ENCODE measurements at places on chromosomes 3 and 15.

DNA sequence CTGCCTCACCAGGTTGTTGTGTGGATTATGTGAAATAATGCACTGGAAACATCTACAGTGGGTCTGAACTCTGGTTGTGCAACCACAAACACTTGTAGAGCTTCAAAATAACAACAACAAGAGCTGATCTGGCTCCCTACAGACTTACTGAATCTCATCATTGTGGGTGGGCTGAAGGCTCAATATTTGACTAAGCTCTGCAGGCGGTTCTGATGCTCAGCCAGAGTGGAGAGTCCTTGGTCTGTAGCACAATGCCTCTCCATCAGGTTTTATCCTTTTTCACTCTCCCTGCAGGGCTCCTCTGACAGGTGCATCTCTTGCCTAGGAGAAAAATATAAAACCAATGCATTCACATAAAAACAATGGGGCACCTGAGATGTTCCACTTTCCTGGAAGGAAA lies 456.3 kb upstream of the ONECUT1 start:
- no peak for DNase-seq

- DNase-seq: no peak
Observed at GRCh38 chr3:185764980-185765370, 59.9 kb downstream of the IGF2BP2 start.

- no peak for DNase-seq
Observed at GRCh38 chr3:18808429-18808828, 339.9 kb upstream of the KCNH8 start.

GRCh38 chr15:50881121-50882048 lies 27.1 kb upstream of the AP4E1 start:
- DNase-seq: no peak

GRCh38 chr15:31024330-31024729 lies 32.9 kb upstream of the MTMR10 start:
- peak; percentile 90 for DNase-seq

GRCh38 chr3:183022936-183023516 lies 42.7 kb upstream of the DCUN1D1 start:
- DNase-seq: no peak

GRCh38 chr15:71495398-71495780 lies 315.0 kb upstream of the NR2E3 start:
- DNase-seq: no peak

All from GM03348 (cell line).